ENCODE measurements at places on chromosomes 7 and 10.

GRCh38 chr7:71504697-71505441 is 372.9 kb downstream of the GALNT17 start:
- DNase-seq, result no peak

DNA sequence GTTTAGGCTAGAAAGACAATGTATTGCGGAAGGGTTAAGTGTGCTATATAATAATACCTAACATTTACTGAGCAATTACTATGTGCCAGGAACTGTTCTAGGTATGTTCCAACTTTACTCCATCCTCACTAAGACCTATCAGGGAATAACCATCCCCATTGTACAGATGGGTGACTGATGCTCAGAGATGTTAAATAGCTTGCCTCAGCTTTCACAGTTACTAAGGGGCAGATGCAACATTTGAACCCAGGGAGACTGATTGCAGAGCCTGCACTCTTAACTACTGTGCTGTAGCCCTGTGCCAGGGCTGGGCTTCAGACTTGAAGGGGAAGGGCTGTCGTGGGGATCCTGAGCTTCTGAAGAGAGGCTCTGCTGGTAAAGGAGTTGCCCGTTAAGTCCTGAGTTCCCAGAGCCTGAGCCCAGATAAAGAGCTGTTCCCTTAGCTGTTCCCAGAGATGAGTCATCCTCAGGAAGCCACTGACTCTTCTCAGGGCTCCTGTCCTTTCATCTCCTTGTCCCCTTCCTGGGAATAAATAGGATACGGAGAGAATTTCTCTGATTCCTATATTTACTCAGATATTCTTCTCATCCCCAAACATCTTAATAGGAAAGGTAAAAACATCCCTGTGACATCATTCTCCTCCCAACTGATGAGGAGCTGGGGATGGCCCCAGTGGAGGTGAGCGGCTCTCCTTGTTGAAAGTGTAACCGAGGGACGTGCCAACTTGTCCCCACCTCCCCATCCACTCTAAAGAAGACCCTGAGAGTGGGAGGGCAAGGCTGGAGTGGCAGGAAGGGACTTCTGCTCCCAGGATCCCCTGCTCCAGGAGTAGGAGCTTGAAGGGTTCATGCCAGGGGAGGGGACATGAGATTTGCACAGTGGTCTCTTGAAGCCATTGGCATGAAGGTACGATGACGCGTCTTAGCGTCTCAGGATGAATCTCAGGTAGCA is 28.0 kb upstream of the HABP2 start:
- no peak for DNase-seq

- DNase-seq, result no peak
These were observed 131.0 kb downstream of the CXCL12 start for GRCh38 chr10:44253769-44254462.

- DNase-seq, result no peak
These were observed 185.7 kb upstream of the AUTS2 start for GRCh38 chr7:69412331-69413146.

DNA sequence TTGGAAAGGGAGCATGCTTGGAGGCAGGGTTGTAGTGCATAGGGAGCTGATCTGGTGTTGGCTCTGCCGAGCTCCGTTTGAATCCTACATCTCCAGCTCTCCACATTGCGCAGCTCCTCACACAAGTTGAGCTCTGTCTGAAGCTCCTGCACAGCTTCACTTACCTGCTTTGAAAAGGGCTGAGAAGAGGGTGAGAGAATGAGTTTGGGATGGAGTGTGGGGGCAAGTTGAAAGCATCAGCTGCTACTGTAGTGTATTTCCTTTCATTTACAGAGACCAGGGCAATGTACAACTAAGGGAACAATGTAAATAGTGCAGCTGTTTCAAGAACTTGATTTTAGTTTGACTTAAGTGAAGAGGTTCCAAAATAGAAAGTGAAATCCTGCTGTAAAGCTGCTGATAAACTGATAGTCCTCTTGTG is 88.5 kb downstream of the VTI1A start:
- no peak for DNase-seq

DNA sequence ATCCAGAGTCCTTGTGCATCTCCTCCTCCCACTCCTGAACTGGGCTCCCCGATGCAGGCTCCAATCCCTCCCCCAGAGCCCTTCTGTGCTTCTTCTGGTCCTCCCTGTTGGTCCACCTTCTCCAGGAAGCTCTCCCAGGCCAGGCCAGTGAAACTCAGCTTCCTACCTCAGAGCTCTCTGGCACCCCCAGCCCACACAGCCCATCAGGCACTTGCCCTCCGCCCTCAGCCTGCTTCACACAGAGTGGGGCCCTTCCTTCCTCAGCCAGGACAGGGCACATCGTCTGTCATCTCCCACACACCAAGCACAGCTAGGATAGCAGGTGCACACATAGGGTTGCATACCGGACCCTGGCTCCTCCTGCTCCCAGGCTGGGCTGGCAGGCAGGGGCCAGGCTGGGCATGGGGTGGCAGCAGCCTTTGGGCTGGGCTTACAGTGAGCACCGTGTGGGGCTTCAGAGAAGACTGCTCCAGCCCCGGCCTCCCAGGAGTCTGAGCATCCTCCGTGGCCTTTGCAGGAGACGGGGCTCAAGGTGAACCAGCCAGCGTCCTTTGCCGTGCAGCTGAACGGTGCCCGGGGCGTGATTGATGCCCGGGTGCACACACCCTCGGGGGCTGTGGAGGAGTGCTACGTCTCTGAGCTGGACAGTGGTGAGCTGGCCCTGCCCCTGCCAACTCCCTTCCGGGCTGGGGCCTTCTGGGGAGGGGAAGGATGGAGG is 6.5 kb upstream of the ATP6V1F start:
- DNase-seq, result no peak

DNA sequence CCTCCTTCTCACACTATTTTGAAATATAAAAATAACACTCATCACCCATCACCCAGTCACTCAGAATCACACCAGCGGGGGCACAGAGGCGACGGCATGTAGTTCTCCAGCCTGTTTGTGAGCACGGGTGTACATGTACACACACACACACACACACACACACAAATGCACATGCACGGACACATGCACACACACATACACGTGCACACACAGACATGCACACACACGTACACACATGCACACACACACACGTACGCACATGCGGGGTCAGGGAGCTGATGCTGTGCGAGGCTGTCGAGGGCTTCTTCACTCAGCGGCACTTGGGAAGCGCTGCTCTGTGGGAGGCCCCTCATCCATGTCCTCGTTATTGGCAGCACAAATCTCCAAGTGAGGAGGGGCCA is 178.8 kb downstream of the ELFN1 start:
- no peak for DNase-seq

DNA sequence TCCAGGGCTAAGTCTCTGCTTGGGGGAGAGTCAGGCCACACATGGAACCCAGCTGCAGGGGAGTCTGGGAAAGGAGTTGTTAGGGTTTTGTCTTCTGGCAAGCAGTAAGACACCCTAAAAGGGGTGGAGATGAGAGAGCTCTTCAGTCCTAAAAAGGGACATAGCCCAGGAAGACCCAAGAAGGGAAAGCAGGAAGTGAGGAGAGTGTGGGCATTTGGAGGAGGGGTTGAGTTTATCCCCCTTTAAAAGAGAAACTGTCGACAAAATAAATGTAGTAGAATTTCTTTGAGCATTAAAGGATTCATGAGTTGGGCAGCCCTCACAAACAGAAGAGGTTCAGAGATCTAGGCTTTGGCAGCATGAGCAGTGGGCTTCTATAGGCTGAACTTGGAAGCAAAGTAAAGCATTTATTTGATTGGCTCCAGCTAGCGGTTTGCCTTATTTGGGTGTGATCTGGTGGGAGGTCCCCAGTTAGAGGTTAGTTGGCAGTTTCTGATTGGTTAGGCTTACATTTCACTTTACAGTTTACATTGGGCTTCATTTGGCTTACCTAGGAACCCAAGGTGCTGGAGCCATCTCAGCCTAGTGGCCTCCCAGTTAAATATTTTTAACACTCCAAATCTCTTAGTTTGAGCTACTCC is 246.7 kb downstream of the CAMK1D start:
- DNase-seq, result no peak

GRCh38 chr7:45182856-45183710 is 25.5 kb downstream of the RAMP3 start:
- DNase-seq, result no peak

DNA sequence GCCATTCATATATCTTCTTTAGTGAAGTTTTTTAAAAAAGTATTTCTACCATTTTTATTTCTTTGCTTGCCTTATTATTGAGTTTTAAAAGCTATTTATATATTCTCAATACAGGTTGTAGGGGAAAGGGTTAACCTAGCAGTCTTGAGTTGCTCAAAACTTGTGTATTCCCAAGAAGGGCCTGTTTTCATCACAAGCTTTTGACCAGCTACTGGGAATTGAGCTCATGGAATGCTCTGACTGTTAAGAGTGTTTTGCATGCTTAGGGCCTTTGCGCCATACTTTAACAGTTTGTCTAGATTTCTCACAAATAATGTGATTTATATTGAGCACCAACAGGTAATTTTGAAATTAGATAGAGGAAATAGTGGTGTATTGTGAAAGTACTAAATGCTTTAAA is 72.0 kb upstream of the CALCR start:
- no peak for DNase-seq

DNA sequence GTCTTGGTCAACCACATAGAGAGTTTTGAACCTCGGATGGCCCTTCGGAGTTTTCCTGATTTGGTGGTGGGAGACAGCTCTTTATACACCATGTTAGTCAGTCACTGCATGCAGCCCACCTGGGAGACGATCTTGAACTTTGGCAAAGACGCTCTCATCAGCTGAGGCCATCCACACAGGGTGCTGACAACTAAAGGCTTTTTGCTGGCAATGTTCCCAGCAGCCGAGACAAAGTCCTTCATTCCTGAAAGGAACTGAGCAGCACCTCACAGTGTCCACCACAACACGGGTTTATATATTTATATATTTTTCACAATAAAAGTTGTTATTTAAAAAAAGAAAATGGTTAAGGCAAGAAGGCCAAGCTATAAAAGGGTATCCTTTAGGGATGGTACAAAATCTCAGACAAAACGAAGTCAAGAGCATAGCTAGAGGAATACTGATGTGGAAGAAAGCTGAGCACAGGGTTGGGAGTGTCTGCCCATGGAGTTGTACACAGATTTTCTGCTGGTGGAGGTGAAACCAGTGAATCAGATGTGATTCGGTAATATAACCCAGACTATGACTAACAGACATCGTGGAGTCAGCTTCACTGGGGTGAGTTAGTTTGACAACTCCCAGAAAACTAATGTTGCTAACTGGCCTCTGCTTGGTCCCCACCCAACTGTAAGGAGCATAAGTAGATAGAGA is 27.4 kb upstream of the CAPZA2 start:
- DNase-seq, result no peak

GRCh38 chr10:96576277-96576980 is 10.4 kb downstream of the TM9SF3 start:
- no peak for DNase-seq

- no peak for DNase-seq
These were observed 71.6 kb downstream of the TLL2 start for GRCh38 chr10:96441987-96442643.

DNA sequence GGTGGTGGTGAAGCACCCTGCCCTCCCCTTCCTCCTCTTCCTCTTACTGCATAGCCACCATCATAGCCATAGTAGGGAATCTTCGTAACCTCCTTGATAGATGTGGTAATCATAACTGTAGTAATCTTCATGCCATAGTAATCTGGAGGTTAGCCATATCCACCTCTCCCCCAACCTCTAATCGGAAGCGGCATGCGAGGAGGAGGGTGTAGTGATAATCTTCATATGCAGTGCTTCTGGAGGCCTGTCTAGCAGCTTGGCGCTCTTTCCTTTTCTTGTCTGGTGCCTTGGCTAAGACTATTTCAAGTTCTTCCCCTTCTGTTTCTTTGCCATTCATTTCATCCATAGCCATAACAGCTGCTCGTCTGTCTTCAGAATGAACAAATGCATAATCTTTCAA is 90.9 kb downstream of the MLLT10 start:
- DNase-seq, result no peak

DNA sequence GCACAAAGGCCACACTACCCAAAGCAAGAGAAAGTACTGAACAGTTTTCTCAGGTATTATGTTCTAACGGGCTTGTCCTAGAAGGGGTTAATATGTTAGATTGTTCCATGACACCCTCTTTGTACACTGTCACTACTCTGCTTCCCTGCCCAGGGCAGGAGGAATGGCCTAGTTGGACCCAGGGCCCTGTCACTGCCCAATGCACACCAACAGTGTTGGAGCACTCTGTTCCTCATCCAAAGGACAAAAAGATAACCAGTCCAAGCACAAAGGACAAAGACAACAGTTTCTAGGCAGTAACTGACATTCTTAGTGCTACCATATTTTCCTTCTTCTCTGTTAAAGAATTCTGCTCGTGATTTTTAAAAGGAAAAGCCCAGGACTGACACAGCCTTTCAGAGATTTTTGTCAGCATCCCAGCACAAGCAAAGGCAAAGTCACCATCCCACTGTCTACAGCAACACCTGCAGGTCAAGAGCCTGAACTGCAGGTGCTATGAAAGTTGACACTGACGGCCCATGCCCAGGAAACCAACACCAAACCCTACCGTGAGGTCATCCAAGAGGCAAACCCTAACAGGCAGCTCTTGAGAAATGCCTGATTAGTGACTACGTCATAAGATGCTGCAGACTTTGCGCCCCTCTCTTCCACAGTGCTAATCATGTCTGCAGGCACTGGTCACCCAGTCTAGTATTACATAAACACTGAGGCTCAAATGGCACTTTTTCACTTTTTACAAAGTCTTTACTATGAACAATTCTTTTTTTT is 13.2 kb downstream of the NUDCD3 start:
- peak; percentile 38 for DNase-seq

DNA sequence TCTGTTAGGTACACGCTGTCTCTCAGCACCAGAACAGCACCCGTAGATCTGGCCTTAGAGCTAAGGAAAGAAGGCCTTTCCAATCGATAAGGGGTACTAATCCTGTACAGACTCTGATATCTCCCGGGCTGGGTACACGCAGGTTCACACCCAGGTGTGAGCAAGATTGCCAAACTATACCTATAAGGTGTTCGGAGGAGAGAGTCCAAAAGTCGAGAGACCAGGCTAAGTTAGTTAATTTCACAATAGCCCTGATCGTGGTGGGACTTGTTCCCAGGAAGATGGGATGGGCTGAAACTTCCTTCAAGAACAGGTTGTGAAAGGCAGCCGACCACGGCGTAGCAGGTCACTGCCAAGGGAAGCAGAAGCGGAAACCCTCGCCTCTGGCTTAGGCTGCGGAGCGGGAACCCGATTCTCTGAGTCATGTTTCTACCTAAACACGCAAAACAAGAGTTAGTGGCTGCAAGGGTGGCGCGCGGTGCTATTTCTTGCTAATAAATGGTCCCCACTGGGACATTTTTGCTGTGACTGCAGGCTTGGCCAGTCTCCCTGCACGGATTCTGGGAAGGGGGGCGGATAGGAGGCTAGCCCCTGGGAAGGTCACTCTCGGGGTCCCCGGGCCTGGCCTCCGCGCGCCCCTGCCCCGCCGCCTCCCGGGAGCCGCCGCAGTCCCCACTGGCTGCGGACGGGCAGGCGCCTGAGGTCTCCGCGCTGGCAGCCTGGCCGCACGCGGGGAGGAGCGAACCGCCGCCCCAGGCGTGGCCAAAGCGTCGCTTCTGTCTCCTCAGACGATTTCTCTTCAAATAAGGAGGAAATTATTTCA is 75.4 kb upstream of the PDSS1 start:
- DNase-seq, result no peak

GRCh38 chr10:5514226-5514850 is 10.4 kb upstream of the CALML3 start:
- DNase-seq, result no peak
